8988T (cell line): ENCODE measurements at places on chromosomes 1 and 21.

- no peak for DNase-seq
Observed at GRCh38 chr21:46006547-46007491, 25.2 kb downstream of the COL6A1 start.

DNA sequence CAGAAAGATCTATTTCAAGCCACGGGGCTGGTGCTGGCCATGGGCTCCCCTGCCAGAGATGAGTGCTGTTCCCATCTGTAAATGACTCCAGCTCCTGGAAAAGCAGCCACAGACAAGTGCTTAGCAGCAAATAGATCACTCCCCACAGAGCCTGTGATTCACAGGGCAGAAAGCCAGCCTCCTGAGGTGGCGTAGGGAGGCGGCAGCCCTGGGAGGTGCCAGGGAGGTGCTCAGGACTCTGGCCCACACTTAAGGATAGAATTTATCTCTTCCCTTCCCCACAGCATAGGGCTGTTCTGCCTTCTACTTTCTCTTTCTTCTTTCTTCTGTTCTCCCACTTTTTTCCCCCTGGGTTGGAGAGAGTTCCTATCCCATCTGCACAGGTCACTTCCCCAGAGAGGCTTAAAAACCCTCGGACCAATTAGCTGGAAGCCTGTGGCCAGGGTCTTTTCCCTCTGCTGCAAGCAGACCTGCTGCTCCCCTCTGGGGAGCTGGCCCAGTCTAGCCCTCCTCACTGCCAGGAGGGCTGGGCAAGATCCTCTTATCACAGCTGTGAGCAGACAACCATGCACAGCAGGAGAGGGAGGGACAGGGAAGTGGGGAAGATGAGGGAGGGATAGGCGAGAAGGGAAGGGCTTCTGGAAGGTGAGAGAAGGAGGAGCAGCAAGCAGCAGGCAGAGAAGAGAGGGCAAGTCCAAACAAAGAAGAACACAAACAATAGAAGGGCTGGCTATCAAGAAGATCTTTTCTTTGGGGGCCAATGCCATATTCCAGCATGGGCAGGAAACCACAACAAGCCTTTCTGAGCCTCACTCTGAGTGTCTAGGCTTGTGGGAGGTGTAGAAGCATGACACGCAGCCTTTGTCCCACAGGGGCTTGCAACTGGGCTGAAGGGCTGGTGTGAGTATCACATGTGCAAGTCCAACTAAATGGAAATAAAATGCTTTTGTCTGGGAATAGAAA lies 41.0 kb downstream of the KCND3 start:
- DNase-seq: no peak

DNA sequence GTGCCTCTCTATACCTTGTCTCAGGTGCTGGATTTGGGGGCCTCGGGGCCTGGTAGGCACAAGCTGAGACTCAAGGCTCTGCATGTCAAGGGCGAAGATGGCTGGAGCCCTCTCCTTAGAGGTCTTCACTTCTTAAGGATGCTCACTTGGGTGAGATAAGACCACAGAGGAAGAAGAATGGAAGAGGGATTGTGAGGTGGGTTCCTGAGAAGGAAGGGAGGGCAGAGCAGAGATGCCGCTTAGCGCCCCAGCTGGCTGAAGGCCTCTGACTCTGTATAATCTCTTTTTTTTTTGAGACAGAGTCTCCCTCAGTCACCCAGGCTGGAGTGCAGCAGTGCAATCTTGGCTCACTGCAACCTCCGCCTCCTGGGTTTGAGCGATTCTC lies 32.2 kb downstream of the SOX13 start:
- no peak for DNase-seq

- no peak for DNase-seq
Observed at GRCh38 chr1:16979475-16980327, 719 bp downstream of the MFAP2 start.

DNA sequence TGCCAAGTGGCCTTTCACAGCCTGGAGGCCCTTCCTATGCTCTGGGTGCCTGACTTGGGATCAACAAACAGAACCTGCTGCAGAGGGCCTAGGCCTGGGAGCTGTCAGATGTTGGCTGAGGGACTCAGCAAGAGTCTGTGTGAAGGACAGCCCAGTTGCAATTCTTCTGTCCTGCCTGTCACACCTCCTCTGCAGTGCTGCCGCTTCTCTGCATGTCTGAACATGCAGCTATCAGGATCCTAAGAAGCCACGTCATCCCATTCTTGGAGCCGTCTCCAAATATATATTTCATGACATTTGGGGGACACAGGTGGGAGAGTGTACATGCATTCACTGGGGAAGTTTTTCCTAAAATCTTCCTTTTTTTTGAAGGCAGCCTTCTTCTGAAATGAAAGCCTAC lies 8.6 kb downstream of the FCAMR start:
- DNase-seq: no peak

DNA sequence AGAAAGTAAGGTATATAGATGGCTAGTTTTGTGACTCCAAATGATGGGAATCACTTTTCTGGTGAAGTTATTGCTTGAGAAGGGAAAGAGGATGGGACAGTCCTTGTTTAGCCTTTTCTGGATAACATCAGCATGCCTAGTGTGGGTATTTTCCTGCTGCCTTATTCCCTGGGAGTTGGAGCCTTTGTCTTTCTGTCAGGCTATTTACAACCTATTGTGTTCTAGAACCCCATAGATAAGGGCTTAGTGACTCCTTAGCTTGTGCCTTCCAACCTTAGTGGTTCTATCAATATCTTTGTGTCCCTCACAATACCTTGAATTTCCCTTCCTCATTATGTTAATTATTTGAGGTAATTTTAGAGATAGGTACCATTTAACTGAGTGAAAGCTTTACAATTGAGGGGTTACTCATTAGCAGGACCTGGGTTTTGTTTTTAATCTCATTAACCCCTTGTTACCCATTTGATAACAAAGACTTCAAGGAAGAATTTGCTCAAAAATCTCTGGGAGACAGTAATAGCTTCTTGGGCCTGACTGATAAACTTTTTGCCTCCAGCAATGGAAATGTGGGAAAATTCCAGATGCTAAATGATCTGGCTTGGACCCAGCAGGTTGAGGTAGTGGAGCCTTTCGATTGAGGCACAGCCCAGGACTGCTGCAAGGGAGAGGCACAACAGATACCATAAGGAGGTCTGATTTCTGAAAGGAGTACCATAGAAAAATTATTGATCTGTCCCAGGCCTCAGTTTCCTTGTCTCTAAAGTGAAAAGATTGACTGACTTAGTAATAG lies 49.0 kb downstream of the CACHD1 start:
- DNase-seq: no peak

DNA sequence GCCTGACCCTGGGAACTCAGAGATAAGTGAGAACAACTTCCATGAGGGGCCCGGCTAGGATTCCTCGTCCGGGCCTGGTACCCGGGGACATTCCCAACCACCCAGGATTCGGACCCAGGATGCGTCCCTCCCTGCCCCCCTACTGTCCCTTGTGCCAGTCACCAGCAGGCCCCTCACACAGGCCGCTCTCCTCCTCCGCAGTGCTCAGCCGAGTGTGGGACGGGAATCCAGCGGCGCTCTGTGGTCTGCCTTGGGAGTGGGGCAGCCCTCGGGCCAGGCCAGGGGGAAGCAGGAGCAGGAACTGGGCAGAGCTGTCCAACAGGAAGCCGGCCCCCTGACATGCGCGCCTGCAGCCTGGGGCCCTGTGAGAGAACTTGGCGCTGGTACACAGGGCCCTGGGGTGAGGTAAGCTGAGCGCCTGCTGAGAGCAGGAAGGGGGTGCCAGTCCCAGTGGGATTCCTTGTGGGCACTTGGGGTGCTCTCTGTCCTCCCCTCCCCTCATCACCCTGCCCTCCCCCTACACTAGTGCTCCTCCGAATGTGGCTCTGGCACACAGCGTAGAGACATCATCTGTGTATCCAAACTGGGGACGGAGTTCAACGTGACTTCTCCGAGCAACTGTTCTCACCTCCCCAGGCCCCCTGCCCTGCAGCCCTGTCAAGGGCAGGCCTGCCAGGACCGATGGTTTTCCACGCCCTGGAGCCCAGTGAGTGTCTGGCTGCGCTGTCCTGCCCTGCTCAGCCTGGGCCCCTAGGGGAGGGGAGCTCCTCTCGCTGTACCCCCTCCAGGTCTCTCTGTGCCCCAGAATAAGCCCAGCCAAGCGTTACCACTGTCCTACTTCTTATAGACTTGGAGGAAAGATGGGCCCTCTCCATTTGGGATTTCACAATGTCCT lies 9.8 kb downstream of the ADAMTSL4 start:
- DNase-seq: no peak

DNA sequence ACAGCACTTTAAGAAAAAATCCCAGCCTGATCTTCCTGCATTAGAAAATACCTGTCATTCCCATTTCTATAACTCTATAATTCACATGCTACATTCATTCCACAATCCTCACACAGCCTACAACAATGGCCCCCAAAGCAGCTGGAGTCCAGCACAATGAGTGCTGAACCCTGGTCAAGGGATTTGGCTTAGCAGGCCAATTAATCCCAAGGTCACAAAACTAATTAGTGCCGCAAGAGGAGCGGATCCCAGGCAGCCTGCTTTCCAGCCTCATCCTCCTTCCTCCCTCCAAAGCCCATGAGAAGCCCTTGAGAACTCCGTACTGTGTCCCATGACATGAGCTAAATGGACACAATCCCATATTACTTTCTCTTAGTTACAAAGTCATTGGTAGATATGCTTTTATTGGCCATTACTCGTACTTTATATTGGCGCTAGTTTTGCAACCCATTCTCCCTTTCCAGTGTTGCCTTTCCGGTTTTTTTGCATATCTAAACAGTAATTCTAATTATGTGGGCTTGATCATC lies 94.8 kb downstream of the DAB1 start:
- no peak for DNase-seq
